ENCODE measurements at places on chromosomes 1 and 21. TPM values are rescaled to one million over a fixed set of nuclear protein-coding genes. Genes with fewer than 3 reads are reported as not detected.

Gene LRRC53
- 0.23 TPM for total RNA-seq

Gene SLAMF8
- not detected for total RNA-seq

Gene KRTAP19-3
- not detected for total RNA-seq

Gene CD1B
- not detected for total RNA-seq

Gene SLC44A3
- 5.1 TPM for total RNA-seq

Gene ADAMTSL4
- total RNA-seq, result 0.23 TPM

Gene SOX13
- total RNA-seq, result 6.7 TPM

Gene ST6GALNAC3
- total RNA-seq, result 16.4 TPM

Gene RPE65
- total RNA-seq, result 2.1 TPM

Gene ZNF281
- 44.1 TPM for total RNA-seq

Gene PODN
- 1.2 TPM for total RNA-seq

Measured in diencephalon (tissue), 1 donor.